WTC11 (cell line): ENCODE measurements at places on chromosomes 2 and 18. TPM values are rescaled to one million over a fixed set of nuclear protein-coding genes. Genes with fewer than 3 reads are reported as not detected.

- no peak for DNase-seq
These were observed 174.6 kb downstream of the ZNF385B start for GRCh38 chr2:179686718-179687342.

ZSWIM2 gene
- total RNA-seq, result not detected in 3 replicates

DNA sequence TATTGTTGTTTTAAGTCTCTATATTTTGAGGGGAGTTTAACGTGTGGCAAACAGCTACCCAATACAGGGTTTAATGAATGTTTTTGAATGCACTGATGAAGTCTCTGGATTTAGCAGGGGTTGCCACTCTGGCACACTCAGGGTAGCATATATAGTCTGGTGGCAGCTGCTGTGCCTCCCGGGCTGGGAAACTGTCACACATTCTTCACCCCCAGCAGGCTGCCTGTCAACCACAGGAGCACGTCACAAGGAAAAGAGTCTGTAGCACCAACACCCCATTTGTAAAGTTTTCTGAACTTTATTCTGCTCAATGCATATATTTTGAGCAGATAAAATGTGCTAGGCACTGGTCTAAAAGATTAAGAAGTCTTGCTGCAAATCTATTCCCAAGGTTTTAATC, 39.3 kb downstream of the NGEF start:
- DNase-seq, result no peak

DNA sequence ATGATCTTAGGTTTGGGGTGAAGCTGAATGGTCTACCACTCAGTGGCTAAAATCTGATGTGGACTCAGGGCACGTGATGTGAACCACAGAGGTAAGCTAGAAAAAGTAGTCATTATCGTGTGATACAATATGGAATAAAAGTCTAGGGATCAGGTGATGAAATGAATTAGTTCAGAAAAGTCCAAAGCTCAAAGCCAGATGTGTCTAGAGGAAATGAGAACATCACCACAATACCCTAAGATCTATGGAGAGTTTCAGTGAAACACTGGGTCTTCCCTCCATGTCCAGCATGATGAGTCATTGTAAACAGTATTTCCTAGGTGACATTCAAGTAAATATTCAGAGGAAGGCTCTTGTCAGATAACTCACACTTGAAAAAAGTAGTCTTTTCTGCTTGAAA, 1257.4 kb upstream of the ZEB2 start:
- no peak for DNase-seq

DNA sequence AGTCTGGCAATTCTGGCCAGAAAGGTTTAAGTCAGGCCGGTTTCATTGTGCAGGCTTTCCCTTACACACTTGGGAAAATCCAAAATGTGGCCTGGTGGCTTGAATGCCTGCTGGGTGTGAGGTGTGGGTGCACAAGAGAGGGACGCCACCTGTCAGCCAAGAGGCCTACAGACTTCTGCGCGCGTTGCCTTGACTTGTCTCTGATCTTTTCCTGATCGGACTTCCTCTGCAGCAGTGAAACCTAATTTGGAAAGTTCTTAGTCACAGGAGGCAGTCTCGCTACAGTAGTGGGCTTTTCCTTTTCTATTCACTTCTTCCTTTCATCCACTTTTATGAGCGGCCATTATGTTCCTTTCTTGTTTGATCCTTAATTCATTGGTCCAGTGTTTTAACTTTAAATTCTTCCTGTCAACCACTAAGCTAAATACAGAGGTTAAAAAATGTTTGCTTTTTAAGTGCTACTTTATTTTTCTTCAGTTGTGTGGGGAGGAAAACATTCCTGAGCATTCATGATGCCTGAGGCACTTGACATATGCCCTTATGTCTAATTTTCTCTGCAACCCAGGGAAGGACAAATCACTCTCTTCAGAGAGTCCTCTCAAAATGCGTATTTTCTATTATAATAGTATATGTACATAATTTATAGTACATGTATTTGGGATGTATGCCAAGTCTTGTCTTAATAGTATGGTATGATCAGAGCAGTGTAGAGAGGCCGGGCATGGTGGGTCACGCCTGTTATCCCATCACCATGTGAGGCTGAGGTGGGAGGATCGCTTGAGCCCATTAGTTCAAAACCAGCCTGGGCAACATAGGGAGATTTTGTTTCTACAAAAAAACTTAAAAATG, 128.9 kb downstream of the WDSUB1 start:
- no peak for DNase-seq
